ENCODE measurements at places on chromosomes 12 and 14.

DNA sequence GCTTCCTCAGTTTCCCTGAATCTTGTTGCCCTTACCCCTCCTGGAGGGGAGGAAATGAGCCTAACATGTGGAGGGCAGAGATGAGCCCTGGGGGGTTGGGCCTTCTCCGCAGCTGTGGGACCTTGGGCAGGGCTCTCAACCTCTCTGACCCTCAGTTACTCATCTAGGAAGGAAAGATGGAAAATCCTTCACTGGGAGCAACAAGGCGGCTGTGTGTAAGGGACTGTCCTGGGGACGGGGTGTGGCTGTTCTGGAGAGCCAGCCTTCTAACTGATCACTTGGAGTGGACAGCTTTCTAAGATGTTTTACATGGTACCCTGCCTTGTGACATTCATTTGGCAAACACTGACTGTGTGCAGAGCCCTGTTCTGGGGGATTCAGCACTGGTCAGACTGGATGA is 14.7 kb downstream of the BEGAIN start:
- H3K27ac ChIP-seq: no peak overlapping the region
- H3K4me1 ChIP-seq: no peaks in the 10 kb centered on the region
- DNase-seq: no peak
- peaks cover 22% of the 10 kb centered on the region for H3K27me3 ChIP-seq
- H3K36me3 ChIP-seq: no peaks in the 10 kb centered on the region
- no peak overlapping the region for H3K4me3 ChIP-seq

GRCh38 chr12:29278673-29279420 is 102.1 kb downstream of the ERGIC2 start:
- DNase-seq: no peak
- no peaks in the 10 kb centered on the region for H3K4me1 ChIP-seq
- H3K27me3 ChIP-seq: no peaks in the 10 kb centered on the region
- H3K36me3 ChIP-seq: peaks cover 3% of the 10 kb centered on the region
- no peak overlapping the region for H3K27ac ChIP-seq
- H3K4me3 ChIP-seq: no peak overlapping the region

DNA sequence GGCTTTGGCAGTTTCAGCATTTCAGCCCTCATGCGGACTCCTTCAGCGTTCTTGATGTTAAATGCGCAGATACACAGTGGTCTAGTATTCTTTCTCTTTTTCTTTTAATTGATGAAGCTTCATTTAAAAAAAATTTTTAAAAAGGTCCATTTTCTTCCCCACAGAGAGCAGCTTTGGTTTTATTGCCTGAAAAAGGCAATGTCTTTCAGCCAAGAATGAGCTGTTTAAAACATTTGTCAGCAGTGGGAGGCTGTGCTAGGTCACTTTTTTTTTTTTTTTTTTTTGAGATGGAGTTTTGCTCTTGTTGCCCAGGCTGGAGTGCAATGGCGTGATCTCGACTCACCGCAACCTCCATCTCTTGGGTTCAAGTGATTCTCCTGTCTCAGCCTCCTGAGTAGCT is 13.5 kb downstream of the KMT5A start:
- H3K27me3 ChIP-seq: no peaks in the 10 kb centered on the region
- no peaks in the 10 kb centered on the region for H3K4me1 ChIP-seq
- no peak overlapping the region for H3K4me3 ChIP-seq
- H3K36me3 ChIP-seq: peaks cover 32% of the 10 kb centered on the region
- H3K27ac ChIP-seq: no peak overlapping the region

GRCh38 chr14:63908667-63909264 is 56.0 kb downstream of the SYNE2 start:
- H3K4me1 ChIP-seq: peaks cover 60% of the 10 kb centered on the region
- peak overlapping the region; percentile 35 for H3K4me3 ChIP-seq
- peaks cover 22% of the 10 kb centered on the region for H3K36me3 ChIP-seq
- H3K27ac ChIP-seq: no peak overlapping the region

DNA sequence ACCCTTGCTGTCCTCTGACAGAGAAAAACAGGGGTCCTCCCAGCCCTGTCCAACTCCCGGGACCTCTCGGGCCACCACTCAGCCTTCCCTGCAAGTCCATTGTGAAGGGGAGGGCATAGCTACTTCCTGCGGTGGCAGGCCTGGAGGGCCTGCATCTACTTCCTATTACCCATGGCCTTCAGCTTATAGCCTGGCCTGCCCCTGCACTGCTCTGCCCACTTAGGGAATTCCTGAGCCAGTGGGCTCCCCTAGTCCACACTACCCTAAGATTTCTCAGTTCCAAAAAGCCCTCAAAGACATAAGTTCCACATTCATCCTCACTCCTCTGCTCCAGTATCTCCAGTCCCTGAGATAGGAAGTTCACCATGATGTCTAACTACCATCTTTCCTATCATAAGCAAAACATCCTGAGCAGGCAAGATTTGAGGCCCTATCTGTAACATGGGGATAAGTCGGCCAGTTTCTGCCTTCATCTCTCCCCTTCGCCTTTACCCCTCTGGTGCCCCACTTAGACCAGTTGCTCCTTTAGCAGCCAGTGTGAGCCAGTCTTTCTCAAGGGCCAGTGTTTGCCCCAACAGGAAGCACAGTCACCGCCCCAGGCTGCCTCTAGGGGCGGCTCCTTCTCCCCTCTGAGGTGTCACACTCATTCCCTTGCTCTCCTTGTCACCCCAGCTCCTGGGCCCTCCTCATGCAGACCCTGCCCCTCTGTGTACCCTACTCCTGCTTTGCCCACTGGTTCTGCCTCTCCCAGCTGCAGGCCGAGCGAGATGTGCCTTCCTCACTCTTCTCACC is 10.9 kb downstream of the HDAC7 start:
- peaks cover 62% of the 10 kb centered on the region for H3K36me3 ChIP-seq
- peaks cover 96% of the 10 kb centered on the region for H3K4me1 ChIP-seq
- DNase-seq: peak; percentile 57
- H3K27ac ChIP-seq: peak overlapping the region; percentile 98
- H3K27me3 ChIP-seq: no peaks in the 10 kb centered on the region
- peak overlapping the region; percentile 78 for H3K4me3 ChIP-seq

- H3K4me3 ChIP-seq: no peak overlapping the region
- no peak for DNase-seq
- H3K4me1 ChIP-seq: no peaks in the 10 kb centered on the region
- no peaks in the 10 kb centered on the region for H3K36me3 ChIP-seq
Measured at GRCh38 chr12:51752234-51752889, 96.2 kb downstream of the FIGNL2 start.

GRCh38 chr14:100882026-100882967 is 21.2 kb downstream of the RTL1 start:
- H3K4me3 ChIP-seq: no peak overlapping the region
- H3K27me3 ChIP-seq: peaks cover 2% of the 10 kb centered on the region
- H3K36me3 ChIP-seq: no peaks in the 10 kb centered on the region
- no peaks in the 10 kb centered on the region for H3K4me1 ChIP-seq
- no peak overlapping the region for H3K27ac ChIP-seq
- DNase-seq: no peak

DNA sequence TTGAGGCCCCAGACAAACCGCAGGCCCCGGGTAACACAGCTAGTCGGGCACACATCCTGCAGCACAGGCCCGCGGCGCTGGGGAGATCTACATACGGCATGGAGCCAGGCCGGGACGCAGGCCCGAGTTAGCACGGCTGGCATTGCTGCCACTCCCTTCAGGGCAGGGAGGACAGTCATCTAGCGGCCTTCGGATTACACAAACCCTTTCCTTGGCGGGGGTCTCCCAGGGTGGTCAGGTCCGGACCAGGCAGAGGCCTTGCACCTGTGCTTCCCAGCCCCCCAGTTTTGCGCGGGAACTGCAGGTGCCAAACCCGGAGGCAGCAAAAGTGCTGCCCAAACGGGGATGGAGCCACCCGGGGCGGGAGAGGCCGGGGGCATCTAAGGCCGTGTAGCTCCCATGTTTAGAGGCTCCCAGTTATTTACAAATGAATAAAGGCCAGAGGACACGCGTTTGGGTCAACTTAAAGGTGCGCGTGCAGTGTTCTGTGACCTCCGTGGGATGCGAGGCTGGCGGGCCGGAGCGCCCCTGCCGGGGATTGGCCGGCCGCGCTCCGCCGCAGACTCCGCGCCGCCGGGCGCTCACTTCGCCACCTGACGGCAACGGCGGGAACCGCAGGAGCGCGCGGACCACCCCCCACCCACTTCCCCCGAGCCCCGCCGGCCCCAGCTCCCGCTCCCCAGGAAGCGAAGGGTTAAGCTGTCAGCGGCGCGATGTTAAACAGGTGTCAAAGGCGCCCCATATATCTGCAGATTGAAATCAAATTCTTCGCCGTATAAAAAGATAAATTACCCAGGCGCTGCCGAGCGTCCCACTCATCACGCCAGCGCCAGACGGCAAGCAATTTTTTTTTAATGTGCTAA is 18.1 kb downstream of the VSX2 start:
- H3K36me3 ChIP-seq: no peaks in the 10 kb centered on the region
- DNase-seq: peak; percentile 43
- peak overlapping the region; percentile 72 for H3K27ac ChIP-seq
- H3K27me3 ChIP-seq: peaks cover 26% of the 10 kb centered on the region
- H3K4me1 ChIP-seq: no peaks in the 10 kb centered on the region
- peak overlapping the region; percentile 84 for H3K4me3 ChIP-seq

DNA sequence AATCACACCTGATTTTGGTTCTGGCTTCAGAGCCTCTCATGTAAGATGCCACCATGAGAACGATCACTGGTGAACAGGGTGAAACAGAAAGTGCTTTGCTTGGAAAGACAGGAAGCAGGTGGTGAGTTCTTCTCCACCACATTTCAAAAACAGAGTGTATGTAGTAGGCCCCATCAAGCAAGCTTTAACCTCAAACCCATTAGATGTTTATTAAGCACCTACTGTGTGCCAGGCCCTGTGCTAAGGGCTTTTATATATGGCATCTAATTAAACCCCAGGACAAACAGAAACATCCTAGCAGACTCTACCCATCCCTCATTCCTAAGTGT is 47.8 kb upstream of the MED13L start:
- DNase-seq: peak; percentile 31
- H3K27ac ChIP-seq: peak overlapping the region; percentile 75
- H3K4me1 ChIP-seq: peaks cover 30% of the 10 kb centered on the region

DNA sequence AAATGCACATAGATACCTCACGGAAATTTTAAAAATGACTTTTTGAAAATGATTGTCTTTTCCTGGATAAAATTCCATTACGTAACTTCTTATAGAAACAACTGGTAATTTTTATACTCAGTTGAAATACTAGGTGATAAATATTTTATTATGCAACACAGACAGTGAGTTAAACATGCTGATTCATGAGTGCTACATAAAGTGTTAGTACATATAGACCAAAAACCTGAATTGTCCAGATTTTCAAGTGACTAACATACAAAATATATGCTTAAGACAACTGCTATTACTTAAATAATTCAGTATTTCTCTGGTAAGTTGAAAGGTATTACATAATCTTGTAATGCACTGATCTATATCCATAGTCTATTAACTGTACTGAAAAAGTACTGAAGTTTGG is 11.9 kb downstream of the PTPRO start:
- peaks cover 10% of the 10 kb centered on the region for H3K27me3 ChIP-seq

GRCh38 chr14:65010211-65010931 is 23.7 kb downstream of the FNTB start:
- peaks cover 24% of the 10 kb centered on the region for H3K36me3 ChIP-seq
- DNase-seq: no peak
- H3K4me3 ChIP-seq: peak overlapping the region; percentile 13
- no peaks in the 10 kb centered on the region for H3K27me3 ChIP-seq

DNA sequence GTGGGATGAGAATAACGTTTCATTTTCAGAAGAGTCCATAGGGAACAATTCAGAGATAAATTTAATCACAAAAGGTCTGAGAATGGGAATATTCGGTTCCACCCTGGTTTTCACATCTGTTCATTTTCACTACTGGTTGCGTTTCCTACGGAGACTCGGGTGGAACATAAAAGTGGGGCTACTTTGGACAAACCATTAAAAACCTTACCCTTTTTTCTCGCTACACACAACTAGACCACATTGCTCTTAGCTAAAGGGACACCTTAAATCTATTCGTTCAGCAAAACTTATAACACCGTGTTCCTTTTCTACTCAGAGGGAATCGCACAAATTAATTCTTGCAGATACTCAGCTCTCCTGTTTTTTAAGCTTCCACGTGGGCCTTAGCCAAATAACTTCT is 1.0 kb upstream of the SUDS3 start:
- H3K4me3 ChIP-seq: peak overlapping the region; percentile 97
- DNase-seq: no peak
- peaks cover 54% of the 10 kb centered on the region for H3K4me1 ChIP-seq

DNA sequence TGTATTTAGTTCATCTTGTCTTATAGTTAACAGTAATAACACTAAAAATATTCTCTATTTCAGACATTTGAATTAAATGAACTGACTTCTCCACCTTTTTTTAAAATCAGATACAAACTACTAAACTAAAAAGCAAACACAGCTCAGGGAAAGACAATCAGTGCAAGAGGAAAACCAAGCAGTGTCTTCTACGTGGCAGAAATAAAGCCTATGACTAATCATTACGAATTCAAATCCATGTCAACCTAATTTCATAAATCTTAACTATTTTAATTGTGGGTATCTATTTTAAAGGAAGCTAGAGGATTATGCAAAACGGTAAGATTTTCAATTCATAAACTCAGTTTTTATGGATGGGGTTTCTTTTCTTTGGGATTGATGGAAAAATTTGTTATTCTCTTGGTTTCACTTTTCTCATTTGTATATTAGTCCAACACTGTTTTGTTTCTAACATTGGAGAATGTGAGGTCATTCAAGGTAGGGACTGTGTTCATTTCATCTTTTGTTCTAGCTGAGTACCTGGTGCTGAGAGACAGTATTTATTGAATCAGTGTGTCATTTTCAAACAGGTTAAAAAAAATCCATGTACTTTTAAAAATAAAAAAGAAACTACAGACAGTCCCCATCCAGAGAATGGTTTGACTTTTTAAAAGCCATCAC is 12.8 kb upstream of the PALS1 start:
- no peak for DNase-seq
- no peak overlapping the region for H3K27ac ChIP-seq
- no peaks in the 10 kb centered on the region for H3K4me1 ChIP-seq
- no peaks in the 10 kb centered on the region for H3K36me3 ChIP-seq
- no peaks in the 10 kb centered on the region for H3K27me3 ChIP-seq

GRCh38 chr14:100078216-100078803 is 13.1 kb downstream of the EVL start:
- no peak for DNase-seq
- H3K36me3 ChIP-seq: peaks cover 50% of the 10 kb centered on the region
- H3K4me1 ChIP-seq: peaks cover 97% of the 10 kb centered on the region
- H3K4me3 ChIP-seq: peak overlapping the region; percentile 75

DNA sequence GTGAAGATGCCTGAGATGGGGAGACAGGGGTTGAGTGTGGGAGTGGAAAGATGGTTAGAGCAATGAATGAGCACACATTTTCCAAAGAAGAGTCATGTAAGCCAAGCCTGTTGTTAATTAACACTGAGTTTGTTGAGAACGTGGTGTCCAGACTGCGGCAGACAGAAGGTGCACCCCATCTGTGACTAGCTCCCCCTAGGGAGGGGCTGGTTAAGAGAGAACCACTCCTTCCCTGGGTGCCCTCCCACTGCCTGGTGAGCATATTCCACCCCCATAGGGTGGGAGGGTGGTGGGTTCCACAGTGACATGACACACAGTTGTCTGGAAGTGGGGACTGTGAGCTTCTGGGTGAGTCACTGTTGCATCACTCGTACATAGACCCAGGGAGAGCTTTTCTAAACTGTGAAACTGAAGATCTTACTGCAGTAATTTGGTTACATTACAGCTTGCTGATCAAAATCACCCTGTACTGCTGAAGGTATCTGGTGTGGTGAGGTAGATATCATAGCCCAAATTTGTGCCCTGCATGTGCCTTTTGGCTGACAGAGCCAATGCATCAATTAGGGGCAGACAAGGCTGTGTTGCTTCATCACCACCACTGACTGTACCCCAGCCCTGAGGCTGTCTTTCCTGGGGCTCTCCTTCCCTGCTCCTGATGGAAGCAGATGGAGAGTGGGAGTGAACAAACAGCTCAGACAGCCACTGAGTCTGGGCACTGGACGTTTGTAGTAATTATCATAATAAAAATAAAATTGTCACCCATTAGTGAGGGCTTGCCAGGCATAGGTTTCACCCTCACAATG is 150.9 kb downstream of the EMP1 start:
- peaks cover 12% of the 10 kb centered on the region for H3K4me1 ChIP-seq
- no peak for DNase-seq
- H3K4me3 ChIP-seq: no peak overlapping the region

All from activated T-helper 1 cell treated with anti-CD3 and anti-CD28 coated beads, Interleukin-12 subunit alpha, Interleukin-12 subunit beta, Interleukin-2, Interleukin-4 antibody, amounts not matched to agents 30 ng/mL and 10 ng/mL and 1 ng/mL, durations not matched to agents 14 hours and 24 hours and 36 hours (primary cell).